ENCODE measurements at places on chromosomes 1 and 21.

GRCh38 chr1:154442006-154442740, 37.0 kb downstream of the IL6R start:
- no peak for DNase-seq

GRCh38 chr1:193727850-193728249, 541.4 kb upstream of the B3GALT2 start:
- no peak for DNase-seq

DNA sequence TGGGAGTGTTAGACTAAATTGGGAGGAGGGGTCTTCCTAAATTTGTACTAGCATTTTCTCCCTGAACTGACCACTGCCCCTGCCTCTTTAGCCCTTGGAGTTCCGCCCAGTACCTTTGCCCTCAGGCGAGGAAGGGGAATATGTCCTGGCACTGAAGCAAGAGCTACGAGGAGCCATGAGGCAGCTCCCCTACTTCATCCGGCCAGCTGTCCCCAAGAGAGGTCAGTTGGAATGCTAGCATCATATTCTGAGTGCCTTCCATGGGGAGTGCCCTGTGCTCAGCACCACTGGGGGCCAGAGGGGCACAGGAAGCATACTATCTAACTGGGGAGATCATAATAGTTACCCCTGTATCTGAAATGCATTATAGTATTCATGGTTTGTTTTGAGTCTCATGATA, 10.7 kb downstream of the POLR3GL start:
- DNase-seq, result no peak

DNA sequence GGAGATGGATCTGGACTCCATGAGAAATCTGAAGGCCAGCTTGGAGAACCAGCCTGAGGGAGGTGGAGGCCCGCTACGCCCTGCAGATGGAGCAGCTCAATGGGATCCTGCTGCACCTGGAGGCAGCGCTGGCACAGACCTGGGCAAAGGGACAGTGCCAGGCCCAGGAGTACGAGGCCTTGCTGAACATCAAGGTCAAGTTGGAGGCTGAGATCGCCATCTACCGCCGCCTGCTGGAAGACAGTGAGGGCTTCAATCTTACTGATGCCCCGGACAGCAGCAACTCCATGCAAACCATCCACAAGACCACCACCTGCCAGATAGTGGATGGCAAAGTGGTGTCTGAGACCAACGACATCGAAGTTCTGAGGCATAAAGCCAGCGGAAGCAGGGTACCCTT, 601.5 kb upstream of the ZP4 start:
- no peak for DNase-seq

DNA sequence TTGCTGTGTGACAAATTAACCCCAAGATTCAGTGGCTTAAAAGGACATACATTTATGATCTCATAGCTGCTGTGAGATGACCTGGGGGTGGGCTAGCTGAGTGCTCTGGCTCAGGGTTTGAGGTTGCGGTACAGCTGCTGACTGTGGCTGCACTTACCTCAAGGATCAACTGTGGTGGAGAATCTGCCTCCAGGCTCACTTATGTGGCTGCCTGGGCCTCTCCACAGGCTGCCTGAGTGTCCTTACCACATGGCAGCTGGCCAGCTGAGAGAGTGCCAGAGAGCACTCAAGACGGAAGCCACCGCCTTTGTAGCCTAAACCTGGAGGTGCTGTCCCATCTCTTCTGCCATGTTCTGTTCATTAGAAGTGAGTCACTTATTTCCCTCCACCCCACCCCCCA, 5.7 kb downstream of the LRRC71 start:
- DNase-seq, result no peak

DNA sequence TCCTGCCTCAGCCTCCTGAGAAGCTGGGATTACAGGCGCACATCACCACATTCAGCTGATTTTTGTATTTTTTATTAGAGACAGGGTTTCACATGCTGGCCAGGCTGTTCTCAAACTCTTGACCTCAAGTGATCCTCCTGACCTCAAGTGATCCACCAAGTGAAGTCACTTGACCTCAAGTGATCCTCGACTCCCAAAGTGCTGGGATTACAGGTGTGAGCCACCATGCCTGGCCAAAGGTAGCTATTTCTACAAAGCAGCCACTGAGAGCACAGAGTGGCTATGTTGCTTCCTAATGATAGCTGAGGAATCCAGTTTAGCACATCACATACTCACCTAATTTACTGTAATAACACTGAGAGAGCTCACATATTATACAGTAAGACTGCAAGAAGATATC, 44.8 kb upstream of the CPLANE2 start:
- DNase-seq, result no peak

- DNase-seq, result peak; percentile 46
Observed at GRCh38 chr1:198549866-198550265, 9.4 kb upstream of the ATP6V1G3 start.

Data from GM13976 (cell line).